ENCODE measurements at places on chromosomes 13 and 19. TPM values are rescaled to one million over a fixed set of nuclear protein-coding genes. Genes with fewer than 3 reads are reported as not detected.

The ZNF285 gene
- total RNA-seq = 2.7 TPM

The MBD3L2 gene
- not detected for total RNA-seq

The NDUFA13 gene
- 987 TPM for total RNA-seq

The CABP5 gene
- total RNA-seq = not detected

The TMIGD2 gene
- not detected for total RNA-seq

The DLL3 gene
- total RNA-seq = not detected

The GDF15 gene
- total RNA-seq = 17.9 TPM

The NDUFA11 gene
- 196 TPM for total RNA-seq

The ZSCAN4 gene
- not detected for total RNA-seq

The ZNF253 gene
- 1.1 TPM for total RNA-seq

The BEST2 gene
- total RNA-seq = not detected

The NCAN gene
- not detected for total RNA-seq

The ZBTB32 gene
- total RNA-seq = not detected

The ZNF561 gene
- total RNA-seq = 49.4 TPM

The KLK4 gene
- total RNA-seq = not detected

The ZNF132 gene
- 8.3 TPM for total RNA-seq

The CGB3 gene
- not detected for total RNA-seq

The PEX11G gene
- total RNA-seq = 2.9 TPM

The OR1M1 gene
- total RNA-seq = not detected

The KLF1 gene
- total RNA-seq = 0.12 TPM

The KLHL1 gene
- total RNA-seq = not detected

The LILRB2 gene
- not detected for total RNA-seq

The TSSK6 gene
- 1.5 TPM for total RNA-seq

The CACNG7 gene
- total RNA-seq = 0.47 TPM

The KLK7 gene
- total RNA-seq = not detected

The ZNF135 gene
- total RNA-seq = 3.6 TPM

The ARRDC2 gene
- total RNA-seq = 5.9 TPM

The ZNF416 gene
- total RNA-seq = 4.8 TPM

The ZNF101 gene
- 5.3 TPM for total RNA-seq

The CATSPERD gene
- total RNA-seq = not detected

The CYP4F12 gene
- 0.70 TPM for total RNA-seq

The TMEM38A gene
- total RNA-seq = 3.7 TPM

The DAND5 gene
- not detected for total RNA-seq

The ZNF528 gene
- 15.9 TPM for total RNA-seq

The MATK gene
- total RNA-seq = 0.70 TPM

The KASH5 gene
- not detected for total RNA-seq

The STARD13 gene
- total RNA-seq = 17.0 TPM

The GPR12 gene
- total RNA-seq = not detected

The OVOL3 gene
- not detected for total RNA-seq

The ZNF765 gene
- 10.2 TPM for total RNA-seq

The ZNF583 gene
- total RNA-seq = 12.6 TPM

The MBD3L3 gene
- total RNA-seq = not detected

The GFY gene
- not detected for total RNA-seq

The ZNF415 gene
- 7.1 TPM for total RNA-seq

The CLEC4G gene
- not detected for total RNA-seq

The ZNF665 gene
- 2.3 TPM for total RNA-seq

The LILRA5 gene
- not detected for total RNA-seq

The NXNL1 gene
- not detected for total RNA-seq

The PSG1 gene
- total RNA-seq = 1.2 TPM

The PDE4C gene
- total RNA-seq = 2.1 TPM

The ZNF66 gene
- 0.82 TPM for total RNA-seq

The TPTE2 gene
- total RNA-seq = not detected

The B3GNT3 gene
- total RNA-seq = not detected

The ADM5 gene
- 0.59 TPM for total RNA-seq

The KIR3DL2 gene
- total RNA-seq = not detected

The ZNF541 gene
- total RNA-seq = under 0.01 TPM

The WDR62 gene
- total RNA-seq = 1.1 TPM

The RPL28 gene
- 291 TPM for total RNA-seq
